ENCODE measurements at places on chromosomes 7 and 10.

DNA sequence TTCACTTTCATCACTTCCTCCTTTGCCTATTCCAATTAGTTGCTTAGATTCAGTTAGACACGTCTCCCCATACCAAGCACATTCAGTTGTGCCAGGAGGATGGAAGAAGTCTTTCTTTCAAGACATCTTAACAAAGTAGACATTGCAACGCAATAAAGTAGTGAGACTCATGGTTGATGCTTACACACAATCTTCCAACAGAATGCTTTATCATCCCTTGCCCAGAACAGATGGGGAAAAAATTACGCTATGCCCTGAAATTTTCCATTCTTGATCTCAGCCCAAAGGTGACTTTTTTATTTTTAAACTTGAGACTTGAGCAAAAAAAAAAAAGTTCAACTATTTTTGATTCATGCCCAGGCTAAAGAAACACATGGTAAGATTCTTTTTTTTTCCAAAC, 74.9 kb downstream of the KCNMA1 start:
- no peak for DNase-seq

DNA sequence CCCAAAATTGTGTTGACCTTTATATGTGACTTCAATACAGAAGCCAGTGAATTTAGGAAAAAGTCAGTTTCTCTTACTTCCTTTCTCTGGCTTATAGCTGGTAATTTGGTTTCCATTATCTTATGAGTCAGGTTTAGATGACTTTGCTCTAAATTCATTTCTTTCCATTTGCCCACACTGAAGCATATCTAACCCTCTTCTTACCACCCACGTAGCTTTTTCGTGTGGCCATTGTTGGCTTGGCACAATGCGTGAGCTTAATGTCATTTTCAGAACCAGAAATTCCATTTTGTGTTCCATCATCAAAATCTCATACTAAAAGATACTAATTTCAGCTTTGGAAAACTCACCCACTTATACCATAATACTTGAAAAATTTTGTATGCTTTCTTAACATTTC, 271.2 kb downstream of the INHBA start:
- DNase-seq = no peak

GRCh38 chr7:27759491-27759890, 19.5 kb downstream of the TAX1BP1 start:
- no peak for DNase-seq

DNA sequence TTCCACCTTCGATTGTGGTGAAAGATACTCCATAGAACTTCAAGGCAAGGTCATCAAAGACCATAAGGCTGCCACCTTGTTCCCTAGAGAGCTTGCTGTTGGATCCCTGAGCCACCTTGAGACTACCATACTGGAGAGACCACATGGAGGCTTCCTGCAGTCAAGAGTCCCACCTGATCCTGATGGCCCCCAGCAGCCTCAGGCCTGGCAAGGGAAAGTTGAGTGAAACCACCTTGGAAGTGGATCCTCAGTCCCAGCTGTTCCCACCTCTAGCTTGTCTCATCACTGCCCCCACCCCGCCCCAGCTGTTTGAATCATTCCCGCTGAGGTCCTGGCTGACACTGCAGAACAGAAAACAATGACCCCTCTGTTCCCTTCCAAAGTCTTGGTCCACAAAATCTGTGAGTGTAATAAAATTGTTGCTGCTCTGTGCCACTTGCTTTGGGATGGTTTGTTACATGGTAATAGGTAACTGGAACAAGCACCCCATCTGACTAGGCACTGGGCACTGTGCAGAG, 32.0 kb downstream of the PRLHR start:
- DNase-seq = no peak

- no peak for DNase-seq
Observed at GRCh38 chr10:78115135-78115853, 81.6 kb downstream of the RPS24 start.

DNA sequence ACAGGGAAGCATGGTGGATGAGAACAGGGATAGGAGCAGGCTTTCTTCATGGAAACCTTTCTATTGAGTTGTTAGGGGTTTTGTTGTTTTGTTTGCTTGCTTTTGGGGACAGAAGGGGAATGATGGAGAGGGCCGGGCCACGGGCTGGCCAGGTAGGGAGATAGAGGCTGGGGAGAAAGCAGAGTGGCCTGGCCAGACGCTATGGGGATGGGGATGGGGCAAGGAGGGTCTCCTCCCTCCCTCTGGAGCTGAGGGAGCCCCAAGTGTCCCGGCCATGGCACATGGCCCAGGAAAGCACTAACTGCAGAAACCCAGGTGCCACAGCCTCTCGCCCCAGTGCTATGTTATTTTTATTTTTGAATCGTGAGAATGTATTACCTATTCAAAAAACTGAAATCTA, 10.0 kb downstream of the AOC1 start:
- DNase-seq = no peak

DNA sequence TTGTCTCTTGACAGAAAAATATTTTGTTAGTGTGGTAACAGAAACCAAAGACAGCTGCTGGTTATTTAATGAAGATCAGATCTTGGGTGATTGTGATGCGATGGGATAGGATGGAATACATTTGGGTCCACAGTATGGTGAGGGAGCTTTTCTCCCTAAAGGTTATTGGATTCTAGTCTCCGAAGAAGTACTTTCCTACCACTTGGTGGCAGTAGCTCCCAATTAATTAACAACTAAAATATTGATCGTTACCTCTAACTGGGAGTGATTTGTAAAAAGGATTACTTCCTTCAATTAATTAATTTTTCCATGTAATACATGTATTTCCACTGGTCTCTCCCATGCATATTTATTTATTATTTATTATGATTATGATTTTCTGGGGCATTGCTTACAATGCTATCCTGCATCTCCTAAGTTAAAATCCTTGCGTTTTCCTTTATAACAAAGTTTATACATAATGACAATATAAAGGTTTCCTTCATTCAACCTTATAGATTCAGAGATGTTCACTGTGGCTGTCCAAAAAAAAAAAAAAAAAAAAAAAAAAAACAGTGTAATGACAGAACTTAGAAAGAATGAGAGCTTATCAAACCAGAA, 25.6 kb downstream of the TMEM196 start:
- peak; percentile 18 for DNase-seq

GRCh38 chr10:132242103-132242840, 55.5 kb downstream of the DPYSL4 start:
- DNase-seq = no peak

DNA sequence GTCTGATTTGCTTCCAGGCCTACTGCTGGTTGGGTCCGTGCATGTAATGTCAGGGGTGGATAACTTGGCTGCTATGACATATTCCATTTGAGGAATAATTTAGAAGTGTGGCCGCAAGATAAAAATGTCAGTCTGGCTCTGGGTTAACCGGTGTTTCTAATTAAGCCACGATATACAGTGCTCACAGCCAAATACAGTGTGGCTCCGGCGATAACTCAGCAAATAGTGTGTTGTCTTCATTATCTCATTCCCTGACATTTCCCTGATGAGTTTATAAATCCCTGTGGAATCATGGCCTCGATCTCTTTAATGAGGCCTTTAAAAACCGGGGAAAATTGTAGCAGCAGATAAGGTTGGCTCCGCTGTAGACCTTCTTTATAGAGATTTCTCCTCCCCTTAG, 1125.0 kb downstream of the TYW1 start:
- no peak for DNase-seq

- DNase-seq = no peak
Observed at GRCh38 chr10:11150231-11150731, 132.6 kb downstream of the CELF2 start.

GRCh38 chr10:132332433-132332754, 401 bp downstream of the LRRC27 start:
- DNase-seq = no peak

- no peak for DNase-seq
Observed at GRCh38 chr10:74923556-74923955, 97.2 kb downstream of the KAT6B start.

- no peak for DNase-seq
Observed at GRCh38 chr7:42085531-42085930, 151.5 kb downstream of the GLI3 start.

DNA sequence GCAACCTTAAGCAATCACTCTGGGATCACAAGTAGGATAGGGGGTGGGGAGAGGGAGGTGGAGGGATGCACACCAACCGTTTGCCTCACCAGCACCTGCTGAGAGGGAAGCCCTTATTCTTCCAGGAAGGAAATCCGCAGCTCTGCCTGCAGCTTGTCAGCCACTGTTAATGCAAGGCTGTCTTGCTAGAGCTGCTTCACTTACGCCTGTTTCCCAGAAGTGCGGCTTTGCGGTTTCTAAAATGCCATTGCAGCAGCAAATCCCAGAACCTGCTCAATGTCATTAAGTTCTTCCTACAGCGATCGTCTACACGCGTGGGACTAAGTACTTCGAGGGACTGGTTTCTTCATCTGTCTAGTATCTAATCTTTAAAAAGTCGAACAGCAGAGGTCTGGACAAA, 191.1 kb downstream of the ZMYND11 start:
- no peak for DNase-seq

- no peak for DNase-seq
Observed at GRCh38 chr7:83119026-83119382, 43.7 kb downstream of the PCLO start.

GRCh38 chr7:101814991-101815825, 2.2 kb upstream of the CUX1 start:
- DNase-seq = peak; percentile 87

DNA sequence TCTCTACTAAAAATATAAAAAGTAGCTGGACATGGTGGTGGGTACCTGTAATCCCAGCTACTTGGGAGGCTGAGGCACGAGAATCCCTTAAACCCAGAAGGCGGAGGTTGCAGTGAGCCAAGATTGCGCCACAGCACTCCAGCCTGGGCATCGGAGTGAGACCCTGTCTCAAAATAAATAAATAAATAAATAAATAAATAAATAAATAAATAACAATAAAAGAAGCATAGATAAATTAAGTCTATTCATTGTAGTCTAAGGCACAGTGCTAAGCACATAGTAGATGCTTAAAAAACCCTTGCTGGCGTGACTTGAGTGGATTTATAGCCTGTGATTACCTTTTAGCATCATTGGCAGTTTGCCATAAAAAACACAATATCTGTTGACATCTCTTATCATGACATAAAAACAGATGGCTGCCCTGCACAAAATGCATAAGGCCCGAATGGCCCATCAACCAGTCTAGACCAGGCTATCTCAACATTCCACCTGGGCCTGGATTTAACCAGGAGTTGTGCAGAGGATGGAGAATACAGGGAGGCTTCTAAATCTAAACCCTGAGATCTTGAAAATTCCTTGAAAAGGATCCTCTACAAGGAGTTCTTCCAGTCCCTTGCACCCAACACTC, 94.9 kb downstream of the PRLHR start:
- DNase-seq = peak; percentile 21

DNA sequence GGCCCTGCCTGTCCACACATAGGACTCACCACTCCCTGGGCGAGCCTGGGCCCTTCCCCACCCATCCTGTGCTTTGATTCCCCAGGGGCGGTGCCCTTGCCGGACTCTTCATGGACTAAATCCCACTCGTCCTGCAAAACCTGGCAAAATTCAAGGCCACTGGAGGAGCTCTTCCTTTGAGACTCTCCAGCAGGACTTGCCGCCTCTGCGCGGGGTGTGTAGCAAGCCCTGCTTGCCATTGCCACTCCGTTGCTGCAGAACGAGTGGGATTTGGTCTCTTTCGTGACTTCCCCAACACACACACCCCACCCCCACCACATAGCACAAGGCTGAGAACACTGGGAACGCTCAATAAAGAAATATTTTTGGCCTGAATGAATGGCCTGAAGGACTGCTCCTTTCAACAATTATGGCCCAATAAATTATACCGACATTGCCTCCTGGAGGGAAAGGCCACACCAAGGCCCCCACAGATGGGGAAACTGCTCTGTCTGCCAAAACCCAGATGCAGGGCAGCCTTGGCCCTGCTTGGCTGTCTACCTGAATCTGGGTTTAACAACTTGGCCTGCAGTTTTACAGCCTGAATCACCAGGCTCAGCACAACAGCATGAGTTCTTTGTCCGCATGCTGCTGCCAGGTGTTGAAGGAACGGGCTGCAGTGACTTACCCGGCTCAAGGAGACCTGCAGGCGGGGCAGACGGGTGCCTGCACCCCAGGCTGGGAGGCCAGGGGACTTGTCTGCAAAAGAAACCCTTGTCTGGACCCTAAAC, 72.8 kb upstream of the KAT6B start:
- no peak for DNase-seq

- DNase-seq = no peak
Observed at GRCh38 chr7:45583296-45583695, 9.1 kb downstream of the ADCY1 start.

DNA sequence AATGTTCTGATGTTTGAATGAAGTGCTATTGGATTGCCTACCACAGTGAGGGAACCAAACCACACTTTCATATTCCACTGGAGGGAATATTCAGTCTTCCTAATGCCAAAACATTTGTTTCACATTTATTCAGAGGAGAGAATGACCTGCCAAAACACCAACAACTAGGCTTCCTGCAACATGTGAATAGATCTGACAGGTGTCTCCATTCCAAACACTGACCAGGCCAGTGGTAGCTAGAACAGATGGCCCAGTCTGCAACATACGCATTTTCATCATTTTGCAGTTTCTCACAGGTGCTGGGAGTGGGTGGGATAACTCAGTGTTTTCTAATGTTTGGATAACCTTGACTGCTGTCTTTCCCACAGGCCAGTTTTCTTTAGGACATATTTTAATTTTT, 110.0 kb downstream of the RELN start:
- no peak for DNase-seq

GRCh38 chr10:12965571-12965970, 35.9 kb downstream of the CCDC3 start:
- no peak for DNase-seq

DNA sequence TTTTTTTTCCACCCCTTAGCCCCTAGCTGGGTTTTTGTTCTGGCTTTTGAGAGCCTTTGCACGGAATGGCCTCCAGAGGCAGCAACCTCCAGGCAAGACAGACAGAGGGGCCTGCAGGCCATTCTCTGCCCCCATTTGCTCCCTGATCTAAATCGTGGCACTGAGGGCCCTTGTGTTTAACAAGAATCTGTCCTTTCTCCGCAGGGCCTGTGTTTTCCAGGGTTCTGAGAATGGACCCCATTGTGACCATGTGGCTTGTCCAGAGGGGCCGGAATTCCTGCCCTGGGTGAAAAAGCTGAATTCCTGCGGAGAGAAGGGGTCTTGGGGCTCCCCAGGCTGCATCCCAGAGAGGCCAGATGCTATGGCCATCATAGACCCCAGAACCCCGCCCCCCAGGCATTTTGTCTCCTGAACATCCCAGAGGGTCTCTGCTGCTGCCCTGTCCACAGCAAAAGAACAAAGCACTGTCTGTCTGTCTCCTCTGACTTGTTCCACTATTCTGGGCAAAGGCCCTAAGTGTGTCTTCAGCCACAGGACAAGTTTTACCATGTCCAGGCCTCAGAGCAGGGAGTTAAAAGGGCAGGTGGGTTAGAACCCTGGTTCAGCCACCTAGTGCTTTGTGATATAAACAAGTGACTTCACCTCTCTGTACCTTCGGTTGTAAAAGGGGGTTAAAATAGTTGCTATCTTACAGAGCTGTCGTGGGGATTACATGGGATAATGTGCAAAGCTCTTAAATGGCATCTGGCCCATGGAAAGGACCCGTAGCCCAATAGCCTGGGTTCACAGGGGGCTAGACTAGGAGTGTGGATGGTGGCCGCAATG, 155.6 kb downstream of the SH3PXD2A start:
- DNase-seq = no peak
